ENCODE measurements at places on chromosomes 3 and 15. TPM values are rescaled to one million over a fixed set of nuclear protein-coding genes. Genes with fewer than 3 reads are reported as not detected.
A peak's percentile ranks its signal among the peaks of the same experiment; 100 is the strongest.

- H3K4me3 ChIP-seq: no peak overlapping the region
- no peaks in the 10 kb centered on the region for H3K36me3 ChIP-seq
- H3K27me3 ChIP-seq: no peaks in the 10 kb centered on the region
- no peak for DNase-seq
- no peak overlapping the region for H3K27ac ChIP-seq
Observed at GRCh38 chr3:175270866-175271265, 411.7 kb downstream of the NAALADL2 start.

CHRNA5 gene
- total RNA-seq: 0.26 TPM

RGMA gene
- total RNA-seq: not detected

DNA sequence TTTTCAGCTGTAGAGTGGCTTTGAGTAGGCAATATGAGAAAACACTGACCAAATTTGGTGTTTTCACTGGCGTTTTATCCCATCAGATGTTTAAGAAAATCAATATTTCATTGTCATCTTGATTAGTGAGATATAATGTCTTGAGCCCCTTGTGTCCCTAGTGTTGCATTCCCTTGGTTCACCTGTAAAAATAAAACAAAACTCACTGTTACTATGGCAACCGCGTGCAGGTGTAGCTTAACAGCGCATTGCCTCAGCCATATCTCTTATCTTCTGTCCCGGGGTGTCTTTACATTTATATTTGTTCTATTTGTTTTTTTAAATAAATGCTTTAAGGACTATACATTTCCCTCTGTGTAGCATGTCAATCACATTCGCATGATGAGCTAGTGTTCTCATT, 551.6 kb downstream of the ZIC1 start:
- H3K4me1 ChIP-seq: no peaks in the 10 kb centered on the region
- DNase-seq: no peak
- no peaks in the 10 kb centered on the region for H3K36me3 ChIP-seq
- H3K4me3 ChIP-seq: no peak overlapping the region
- H3K27me3 ChIP-seq: no peaks in the 10 kb centered on the region

DNA sequence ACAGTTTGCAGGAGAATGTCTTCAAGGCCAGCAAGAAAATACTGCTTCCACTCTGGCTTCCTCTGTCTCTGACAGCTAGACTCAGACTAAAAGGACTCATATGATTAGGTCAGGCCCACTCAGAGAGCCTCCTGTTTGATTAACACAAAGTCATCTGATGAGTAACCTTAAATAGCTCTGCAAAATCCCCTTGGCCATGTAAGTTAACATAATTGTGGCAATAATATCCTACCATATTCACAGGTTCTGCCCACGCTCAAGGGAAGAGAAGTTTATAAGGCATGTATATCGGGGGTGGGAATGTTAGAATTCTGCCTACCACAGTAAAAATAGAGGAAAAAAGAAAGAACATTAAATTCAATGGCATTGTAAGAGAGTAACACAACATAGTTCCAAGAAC, 20.6 kb upstream of the HHATL start:
- H3K27me3 ChIP-seq: no peaks in the 10 kb centered on the region
- no peaks in the 10 kb centered on the region for H3K36me3 ChIP-seq
- H3K4me1 ChIP-seq: peaks cover 4% of the 10 kb centered on the region
- no peak overlapping the region for H3K4me3 ChIP-seq

- no peak for DNase-seq
- H3K27ac ChIP-seq: no peak overlapping the region
- H3K4me1 ChIP-seq: no peaks in the 10 kb centered on the region
Observed at GRCh38 chr3:101279162-101279561, 41.2 kb downstream of the IMPG2 start.

DNA sequence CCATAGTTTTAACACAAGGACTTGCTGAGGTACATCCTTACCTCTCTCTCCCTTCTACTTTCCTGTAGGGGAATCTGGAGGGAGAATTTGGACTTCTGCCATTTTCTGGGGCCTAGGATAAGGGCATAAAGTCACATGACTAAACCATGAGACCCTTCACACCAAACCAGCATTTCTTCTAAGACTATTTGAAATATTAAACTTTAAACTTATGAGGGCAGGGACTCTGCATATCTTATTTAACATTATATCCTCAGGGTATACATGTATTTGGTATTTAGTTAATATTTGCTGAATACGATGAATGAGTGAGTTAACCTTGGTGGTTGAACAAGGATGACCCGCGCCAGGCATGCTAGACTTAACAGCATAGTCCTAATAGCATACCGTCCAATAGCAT, 63.4 kb downstream of the USP13 start:
- no peaks in the 10 kb centered on the region for H3K4me1 ChIP-seq
- no peak for DNase-seq
- no peak overlapping the region for H3K4me3 ChIP-seq
- no peaks in the 10 kb centered on the region for H3K36me3 ChIP-seq
- H3K27me3 ChIP-seq: no peaks in the 10 kb centered on the region
- H3K27ac ChIP-seq: no peak overlapping the region

UROC1 gene
- total RNA-seq: 36.9 TPM

DNA sequence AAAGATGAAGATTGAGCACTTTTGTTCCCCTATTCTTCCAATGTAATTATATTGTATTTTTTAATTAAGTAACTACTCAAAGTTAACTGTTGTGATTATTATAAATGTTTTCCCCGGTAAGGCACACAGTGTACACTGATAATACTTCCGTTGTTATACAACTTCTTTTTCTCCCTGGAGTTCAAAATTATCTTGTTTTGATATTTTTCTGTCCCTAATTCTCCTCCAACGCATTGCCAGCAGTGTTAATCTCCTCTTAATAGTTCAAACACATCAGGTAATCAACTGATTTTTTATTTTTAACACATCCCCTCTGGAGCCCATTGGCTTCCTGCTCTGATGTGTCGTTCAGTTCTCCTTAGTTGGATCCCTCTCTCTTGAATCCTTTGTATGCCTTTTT, 32.3 kb upstream of the MFSD1 start:
- no peak overlapping the region for H3K4me3 ChIP-seq
- no peaks in the 10 kb centered on the region for H3K27me3 ChIP-seq

DNA sequence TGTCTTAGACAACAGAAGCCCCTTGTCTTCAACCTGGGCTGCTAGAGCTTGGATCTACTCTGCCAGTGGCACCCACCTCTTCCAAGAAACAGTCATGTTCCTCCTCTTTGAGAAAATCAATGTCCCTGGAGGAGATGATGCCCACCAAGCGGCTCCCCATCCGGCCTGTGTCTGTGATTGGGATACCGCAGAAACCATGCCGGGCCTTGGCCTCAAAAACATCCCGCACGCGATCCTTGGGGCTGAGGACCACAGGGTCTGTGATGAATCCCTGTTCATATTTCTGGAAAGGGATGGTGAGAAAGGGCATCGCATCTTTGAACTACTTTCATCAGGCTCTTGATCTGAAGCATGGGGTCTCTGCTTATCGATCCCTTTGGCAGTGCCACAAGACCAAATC, 1.6 kb downstream of the IMPDH2 start:
- H3K4me3 ChIP-seq: no peak overlapping the region
- no peak overlapping the region for H3K27ac ChIP-seq
- peaks cover 6% of the 10 kb centered on the region for H3K36me3 ChIP-seq
- no peaks in the 10 kb centered on the region for H3K27me3 ChIP-seq
- no peak for DNase-seq

- peak within 1 kb of the TSS; percentile 59 for H3K4me3 ChIP-seq
- H3K36me3 ChIP-seq: no peaks in the 10 kb centered on the region
- no peaks in the 10 kb centered on the region for H3K27me3 ChIP-seq
- DNase-seq: peak; percentile 57
- H3K4me1 ChIP-seq: no peaks in the 10 kb centered on the region
Observed at GRCh38 chr3:136818769-136819391, at the start of gene SLC35G2. Gene SLC35G2, plus strand, starts transcription at chr3:136819126. Its CDS starts 35,335 bp downstream, at chr3:136854461.

DNA sequence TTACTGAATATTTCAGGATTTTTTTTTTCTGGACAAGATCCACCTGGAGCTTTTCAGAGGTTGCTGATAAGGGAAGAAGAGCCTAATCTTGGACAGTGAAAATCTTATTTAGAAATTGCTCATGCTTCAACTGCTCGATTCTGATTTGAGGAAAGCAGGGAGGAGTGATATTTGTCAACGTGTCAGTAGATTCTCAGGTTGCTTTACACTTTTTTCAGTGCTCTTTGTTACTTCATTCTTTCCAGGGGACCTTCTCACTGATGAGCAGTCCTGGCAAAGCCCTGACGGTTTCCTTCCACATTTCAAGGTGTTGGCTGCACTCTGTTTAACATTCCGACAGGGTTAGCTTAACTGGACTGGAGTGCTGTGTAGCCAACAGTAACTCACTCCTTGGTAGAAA, 24.1 kb upstream of the RARB start:
- no peak for DNase-seq
- H3K4me3 ChIP-seq: no peak overlapping the region
- no peaks in the 10 kb centered on the region for H3K36me3 ChIP-seq
- no peaks in the 10 kb centered on the region for H3K27me3 ChIP-seq

- no peaks in the 10 kb centered on the region for H3K4me1 ChIP-seq
- H3K27ac ChIP-seq: no peak overlapping the region
- no peak for DNase-seq
- H3K27me3 ChIP-seq: no peaks in the 10 kb centered on the region
Observed at GRCh38 chr3:123683505-123684154, 98.8 kb upstream of the HACD2 start.

- no peaks in the 10 kb centered on the region for H3K36me3 ChIP-seq
- DNase-seq: no peak
- H3K27ac ChIP-seq: no peak overlapping the region
- H3K4me3 ChIP-seq: no peak overlapping the region
- H3K27me3 ChIP-seq: no peaks in the 10 kb centered on the region
- no peaks in the 10 kb centered on the region for H3K4me1 ChIP-seq
Observed at GRCh38 chr3:13141991-13142412, 68.8 kb upstream of the IQSEC1 start.

CYP1A2 gene
- total RNA-seq: 32.9 TPM

GRCh38 chr3:44020143-44020542, 221.5 kb upstream of the TOPAZ1 start:
- no peaks in the 10 kb centered on the region for H3K27me3 ChIP-seq
- no peaks in the 10 kb centered on the region for H3K36me3 ChIP-seq
- no peaks in the 10 kb centered on the region for H3K4me1 ChIP-seq
- H3K4me3 ChIP-seq: no peak overlapping the region

DNA sequence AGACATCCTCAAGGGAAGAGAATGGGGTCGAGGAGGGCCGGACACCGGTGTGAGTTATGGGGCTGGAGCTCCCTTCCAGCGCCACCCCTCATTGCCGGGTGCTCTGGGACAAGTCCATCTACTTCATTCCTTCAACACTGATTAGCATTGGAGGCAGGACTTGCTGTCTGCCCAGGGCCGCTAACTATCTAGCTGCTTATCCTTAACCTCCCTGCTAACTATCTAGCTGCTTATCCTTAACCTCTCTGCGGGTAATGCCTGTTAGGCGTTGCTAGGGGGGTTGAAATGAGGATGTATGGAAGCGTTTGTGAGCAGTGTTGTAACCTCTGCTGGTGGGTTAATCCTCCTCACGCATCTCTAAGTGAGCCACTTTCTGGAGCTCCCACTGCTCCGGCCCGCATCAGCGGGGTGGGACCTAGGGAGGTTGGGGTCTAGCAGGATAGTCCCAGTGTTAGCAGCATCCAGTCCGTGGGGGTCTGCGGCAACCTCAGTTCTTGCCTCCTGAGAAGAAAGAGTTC, 10.9 kb upstream of the CHAC1 start:
- H3K27me3 ChIP-seq: no peaks in the 10 kb centered on the region
- no peaks in the 10 kb centered on the region for H3K36me3 ChIP-seq
- DNase-seq: no peak
- peaks cover 5% of the 10 kb centered on the region for H3K4me1 ChIP-seq
- H3K4me3 ChIP-seq: peak overlapping the region; percentile 42
- peak overlapping the region; percentile 66 for H3K27ac ChIP-seq

DNA sequence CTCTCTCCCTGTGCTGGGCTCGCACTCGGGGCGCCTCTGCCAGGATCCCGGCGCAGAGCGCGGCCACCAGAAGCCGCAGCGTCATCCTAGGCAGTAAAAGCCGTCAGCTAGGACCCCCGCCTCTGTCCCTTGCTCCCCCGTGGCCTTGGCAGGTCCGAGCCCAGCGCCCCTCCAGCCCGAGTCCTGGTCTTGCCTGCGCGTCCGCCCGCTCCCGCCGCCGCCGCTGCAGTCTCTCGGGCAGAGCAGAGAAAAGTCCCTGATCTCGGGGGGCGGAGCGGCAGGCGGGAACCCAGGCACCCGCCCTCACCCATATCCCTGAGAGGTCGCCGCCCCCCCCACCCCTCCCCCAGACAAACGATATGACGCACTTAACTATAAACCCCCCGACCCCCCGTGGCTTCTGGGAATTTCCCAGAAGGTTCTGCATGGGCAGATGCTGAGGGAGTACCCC, at the start of gene COL7A1:
COL7A1 (minus strand) TSS at position 255 of the 451 bp plus-strand sequence; CDS start at position 85, 170 bp downstream.
- H3K27ac ChIP-seq: no peak within 1 kb of the TSS
- no peak for DNase-seq
- H3K4me1 ChIP-seq: no peaks in the 10 kb centered on the region
- no peak within 1 kb of the TSS for H3K4me3 ChIP-seq
- H3K36me3 ChIP-seq: no peaks in the 10 kb centered on the region
- no peaks in the 10 kb centered on the region for H3K27me3 ChIP-seq

SLC6A11 gene
- 0.12 TPM for total RNA-seq

DNA sequence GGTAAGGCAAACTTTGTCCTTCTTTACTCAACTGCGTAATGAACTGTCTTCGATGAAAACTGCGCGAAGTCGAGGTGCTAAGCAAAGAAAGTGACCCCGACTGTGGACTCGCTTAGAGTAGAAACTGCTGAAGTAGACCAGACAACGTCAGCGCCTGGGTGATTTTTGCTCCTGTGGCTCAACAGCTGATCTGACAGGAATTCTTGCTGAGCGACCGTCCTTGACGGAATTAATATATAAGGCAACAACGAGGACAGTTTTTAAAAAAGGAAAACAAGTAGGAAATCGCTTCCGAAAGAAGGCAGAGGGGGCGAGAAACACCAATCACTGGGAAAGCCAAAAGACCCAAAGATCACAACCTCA, 541 bp downstream of the RPS27L start:
- H3K36me3 ChIP-seq: peaks cover 4% of the 10 kb centered on the region
- no peaks in the 10 kb centered on the region for H3K27me3 ChIP-seq
- peak overlapping the region; percentile 88 for H3K4me3 ChIP-seq
- no peaks in the 10 kb centered on the region for H3K4me1 ChIP-seq

DNA sequence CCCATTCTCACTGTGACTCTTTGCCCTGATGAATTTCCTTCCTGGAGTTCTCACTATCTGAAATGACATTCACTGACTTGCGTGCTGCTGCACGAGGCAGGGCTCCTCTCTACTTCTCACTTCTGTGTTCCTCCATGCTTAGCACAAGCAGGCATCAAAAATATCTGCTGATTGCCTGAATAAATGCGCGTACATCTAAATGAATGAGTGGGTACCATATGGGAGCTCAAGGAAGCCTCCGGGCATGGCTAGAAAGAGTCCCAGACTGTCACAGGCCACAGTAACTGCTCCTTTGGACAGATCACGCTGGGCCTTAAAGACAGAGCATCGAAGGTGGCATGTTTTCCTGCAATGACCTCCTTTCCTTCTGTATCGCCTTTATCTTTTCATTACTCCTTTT, 31.6 kb downstream of the HCN4 start:
- H3K4me3 ChIP-seq: no peak overlapping the region
- H3K4me1 ChIP-seq: no peaks in the 10 kb centered on the region
- no peaks in the 10 kb centered on the region for H3K27me3 ChIP-seq
- no peaks in the 10 kb centered on the region for H3K36me3 ChIP-seq
- no peak overlapping the region for H3K27ac ChIP-seq

CPN2 gene
- 199 TPM for total RNA-seq

GRCh38 chr3:197420115-197420514, 121.7 kb upstream of the DLG1 start:
- no peak overlapping the region for H3K27ac ChIP-seq
- no peak overlapping the region for H3K4me3 ChIP-seq
- no peaks in the 10 kb centered on the region for H3K4me1 ChIP-seq
- no peaks in the 10 kb centered on the region for H3K36me3 ChIP-seq

All from right lobe of liver (tissue), 6 donors.